Small intestine (tissue), 16 donors: ENCODE measurements at places on chromosomes 6 and 20. TPM values are rescaled to one million over a fixed set of nuclear protein-coding genes. Genes with fewer than 3 reads are reported as not detected.

Gene TFAP2A
- not detected for polyA plus RNA-seq

Gene BMP6
- 1.4 TPM for polyA plus RNA-seq

Gene PRSS16
- polyA plus RNA-seq: 18.4 TPM

Gene CD24
- 41.1 TPM for polyA plus RNA-seq

Gene SLC24A3
- polyA plus RNA-seq: 4.0 TPM
